ENCODE measurements at places on chromosomes 2 and 18.

GRCh38 chr2:236762628-236763027 is 193.0 kb downstream of the ACKR3 start:
- no peak for DNase-seq
- peaks cover 6% of the 10 kb centered on the region for H3K27me3 ChIP-seq
- no peak overlapping the region for H3K27ac ChIP-seq
- H3K36me3 ChIP-seq, result peaks cover 13% of the 10 kb centered on the region
- H3K4me1 ChIP-seq, result peaks cover 6% of the 10 kb centered on the region
- H3K4me3 ChIP-seq, result no peak overlapping the region

GRCh38 chr18:12287131-12287681 is 20.8 kb upstream of the TUBB6 start:
- no peak for DNase-seq
- no peak overlapping the region for H3K27ac ChIP-seq
- H3K4me1 ChIP-seq, result peaks cover 10% of the 10 kb centered on the region
- H3K27me3 ChIP-seq, result peaks cover 11% of the 10 kb centered on the region

DNA sequence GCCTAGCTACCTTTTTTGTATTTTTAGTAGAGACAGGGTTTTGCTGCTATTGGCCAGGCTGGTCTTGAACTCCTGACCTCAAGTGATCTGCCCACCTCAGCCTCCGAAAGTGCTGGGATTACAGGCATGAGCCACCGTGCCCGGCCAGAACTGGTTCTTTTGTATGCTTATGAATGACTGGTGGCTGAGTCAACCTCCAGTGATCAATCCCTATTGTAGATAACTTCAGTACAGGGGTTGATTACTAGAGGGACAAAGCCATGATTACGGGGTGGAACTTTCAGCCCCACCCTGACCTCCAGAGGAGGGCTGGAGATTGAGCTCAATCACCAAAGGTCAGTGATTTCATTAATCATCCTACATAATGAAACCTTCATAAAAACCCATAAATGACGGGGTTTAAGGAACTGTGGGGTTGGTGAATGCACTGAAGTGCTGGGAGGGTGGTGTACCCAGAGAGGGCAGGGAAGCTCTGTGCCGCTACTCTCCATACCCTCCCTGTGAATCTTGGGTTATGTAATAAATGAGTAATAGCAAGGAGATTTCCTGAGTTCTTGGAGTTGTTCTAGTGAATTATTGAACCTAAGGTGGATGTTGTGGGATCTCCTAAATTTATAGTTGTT is 281.8 kb upstream of the CXCR4 start:
- peaks cover 8% of the 10 kb centered on the region for H3K36me3 ChIP-seq
- no peak overlapping the region for H3K27ac ChIP-seq
- DNase-seq, result no peak
- peaks cover 17% of the 10 kb centered on the region for H3K4me1 ChIP-seq

DNA sequence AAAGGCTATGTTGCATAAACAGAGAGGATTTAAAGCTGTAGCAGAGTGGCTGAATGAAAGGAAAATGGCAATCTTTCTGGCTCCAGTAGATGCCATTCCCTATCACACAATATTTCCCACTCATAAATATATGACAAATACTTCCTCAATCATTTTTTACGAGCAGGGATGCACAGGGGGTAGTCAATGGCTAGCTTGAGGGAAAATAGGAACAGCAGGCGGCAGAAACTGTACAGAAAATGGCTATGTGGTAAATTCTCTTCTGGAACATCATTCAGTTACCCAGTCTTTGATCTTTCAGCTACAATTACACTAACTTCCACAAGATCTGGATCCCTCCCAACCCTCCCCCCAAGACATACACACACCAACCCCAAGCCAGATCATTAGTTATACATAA is 127.2 kb downstream of the OLA1 start:
- H3K36me3 ChIP-seq, result no peaks in the 10 kb centered on the region
- no peak for DNase-seq
- H3K27me3 ChIP-seq, result peaks cover 3% of the 10 kb centered on the region
- H3K4me1 ChIP-seq, result peaks cover 34% of the 10 kb centered on the region
- H3K4me3 ChIP-seq, result no peak overlapping the region

GRCh38 chr2:63790906-63791305 is 50.8 kb upstream of the UGP2 start:
- H3K27me3 ChIP-seq, result no peaks in the 10 kb centered on the region
- DNase-seq, result no peak
- no peak overlapping the region for H3K4me3 ChIP-seq
- no peaks in the 10 kb centered on the region for H3K4me1 ChIP-seq
- H3K36me3 ChIP-seq, result no peaks in the 10 kb centered on the region

- H3K27me3 ChIP-seq, result no peaks in the 10 kb centered on the region
- no peak overlapping the region for H3K4me3 ChIP-seq
- H3K4me1 ChIP-seq, result peaks cover 33% of the 10 kb centered on the region
- no peak overlapping the region for H3K27ac ChIP-seq
Measured at GRCh38 chr18:9927392-9928063, 13.7 kb downstream of the VAPA start.

- H3K27ac ChIP-seq, result peak overlapping the region; percentile 85
- H3K27me3 ChIP-seq, result peaks cover 8% of the 10 kb centered on the region
- H3K36me3 ChIP-seq, result no peaks in the 10 kb centered on the region
Measured at GRCh38 chr2:65064728-65065552, 8.7 kb downstream of the CEP68 start.
